Vagina (tissue), 2 donors: ENCODE measurements at places on chromosomes 7 and 10. TPM values are rescaled to one million over a fixed set of nuclear protein-coding genes. Genes with fewer than 3 reads are reported as not detected.

DNA sequence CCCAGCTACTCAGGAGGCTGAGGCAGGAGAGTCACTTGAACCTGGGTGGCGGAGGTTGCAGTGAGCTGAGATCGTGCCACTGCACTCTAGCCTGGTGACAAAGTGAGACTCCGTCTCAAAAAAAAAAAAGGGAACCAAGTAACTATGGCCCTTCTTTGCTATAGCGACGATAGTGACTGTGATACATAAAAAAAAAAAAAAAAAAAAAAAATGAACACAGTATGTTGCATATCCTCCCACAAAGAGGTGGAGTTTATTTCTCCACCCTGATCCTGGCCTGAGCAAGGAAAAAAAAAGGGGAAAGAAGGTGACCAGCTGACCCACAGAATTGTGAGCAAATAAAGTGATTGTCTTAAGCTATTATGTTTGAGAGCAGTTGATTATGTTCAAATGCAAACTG lies 42.3 kb upstream of the STEAP1B start:
- DNase-seq, result no peak
- no peaks in the 10 kb centered on the region for H3K36me3 ChIP-seq
- H3K27ac ChIP-seq, result no peak overlapping the region
- H3K27me3 ChIP-seq, result no peaks in the 10 kb centered on the region
- no peak overlapping the region for H3K4me3 ChIP-seq

GRCh38 chr7:26593896-26594295 lies 270.5 kb downstream of the SKAP2 start:
- no peaks in the 10 kb centered on the region for H3K36me3 ChIP-seq
- no peak overlapping the region for H3K4me3 ChIP-seq
- DNase-seq, result no peak
- H3K27me3 ChIP-seq, result no peaks in the 10 kb centered on the region

DNA sequence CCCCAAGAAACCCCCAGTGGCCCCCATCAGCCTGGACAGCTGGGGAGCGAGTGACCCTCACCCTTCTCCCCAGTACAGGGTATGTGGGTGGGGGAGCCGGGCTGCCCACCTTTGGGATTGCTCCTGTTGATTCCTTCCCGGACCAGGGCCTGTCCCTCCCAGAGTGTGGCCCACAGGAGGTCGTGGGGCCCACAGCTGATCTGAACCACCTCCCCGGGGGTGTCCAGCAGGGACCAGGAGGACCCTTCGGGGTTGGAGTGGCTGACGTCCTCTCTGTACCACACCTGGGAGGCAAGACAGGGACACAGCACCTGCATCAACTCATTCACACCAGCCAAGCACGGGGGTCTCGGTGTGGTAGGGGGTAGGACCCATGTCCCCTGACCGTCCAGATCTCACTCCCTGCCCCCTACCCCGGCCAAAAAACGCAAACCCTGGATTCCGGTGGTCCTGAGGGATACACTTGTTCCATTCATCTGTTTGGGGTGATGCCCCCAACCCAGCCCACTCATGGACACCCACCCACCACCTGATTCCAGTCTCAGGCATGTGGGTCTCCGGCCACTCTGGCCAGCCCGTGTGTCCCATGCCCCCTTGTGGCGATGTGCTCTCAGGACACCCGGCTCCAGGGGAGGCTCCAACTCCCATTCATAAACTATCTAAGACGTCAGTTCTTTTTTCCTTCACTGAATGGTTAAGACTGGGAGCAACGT lies 10.9 kb downstream of the TECPR1 start:
- no peak overlapping the region for H3K27ac ChIP-seq
- no peaks in the 10 kb centered on the region for H3K27me3 ChIP-seq
- no peaks in the 10 kb centered on the region for H3K4me1 ChIP-seq
- no peak for DNase-seq
- H3K4me3 ChIP-seq, result no peak overlapping the region

- H3K27ac ChIP-seq, result no peak overlapping the region
- H3K27me3 ChIP-seq, result no peaks in the 10 kb centered on the region
- H3K4me1 ChIP-seq, result no peaks in the 10 kb centered on the region
- DNase-seq, result no peak
- H3K36me3 ChIP-seq, result no peaks in the 10 kb centered on the region
Measured at GRCh38 chr7:132425942-132426341, 150.3 kb downstream of the PLXNA4 start.

The ASB10 gene
- not detected for total RNA-seq

DNA sequence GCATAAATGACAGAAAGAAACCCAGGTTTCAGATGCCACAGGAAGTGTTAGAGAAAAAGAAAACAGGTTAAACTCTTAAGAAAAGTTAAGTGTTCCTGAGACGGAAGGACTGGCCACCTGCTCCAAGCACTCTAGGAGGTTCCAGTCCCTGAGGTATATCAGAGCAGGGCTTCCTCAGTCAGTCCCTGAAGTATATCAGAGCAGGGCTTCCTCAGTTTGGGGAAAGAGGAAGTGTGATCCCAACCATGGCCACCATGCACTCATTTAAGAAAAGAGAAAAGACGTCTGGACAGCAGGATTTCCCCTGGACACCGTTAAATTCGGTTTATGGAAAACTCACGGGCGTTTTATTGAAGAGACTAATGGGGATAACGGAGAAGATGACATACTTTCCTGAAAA lies 133.4 kb upstream of the PFKP start:
- DNase-seq, result no peak
- H3K4me3 ChIP-seq, result no peak overlapping the region

The BNIP3 gene
- total RNA-seq, result 40.8 TPM

The FAM237B gene
- total RNA-seq, result not detected

DNA sequence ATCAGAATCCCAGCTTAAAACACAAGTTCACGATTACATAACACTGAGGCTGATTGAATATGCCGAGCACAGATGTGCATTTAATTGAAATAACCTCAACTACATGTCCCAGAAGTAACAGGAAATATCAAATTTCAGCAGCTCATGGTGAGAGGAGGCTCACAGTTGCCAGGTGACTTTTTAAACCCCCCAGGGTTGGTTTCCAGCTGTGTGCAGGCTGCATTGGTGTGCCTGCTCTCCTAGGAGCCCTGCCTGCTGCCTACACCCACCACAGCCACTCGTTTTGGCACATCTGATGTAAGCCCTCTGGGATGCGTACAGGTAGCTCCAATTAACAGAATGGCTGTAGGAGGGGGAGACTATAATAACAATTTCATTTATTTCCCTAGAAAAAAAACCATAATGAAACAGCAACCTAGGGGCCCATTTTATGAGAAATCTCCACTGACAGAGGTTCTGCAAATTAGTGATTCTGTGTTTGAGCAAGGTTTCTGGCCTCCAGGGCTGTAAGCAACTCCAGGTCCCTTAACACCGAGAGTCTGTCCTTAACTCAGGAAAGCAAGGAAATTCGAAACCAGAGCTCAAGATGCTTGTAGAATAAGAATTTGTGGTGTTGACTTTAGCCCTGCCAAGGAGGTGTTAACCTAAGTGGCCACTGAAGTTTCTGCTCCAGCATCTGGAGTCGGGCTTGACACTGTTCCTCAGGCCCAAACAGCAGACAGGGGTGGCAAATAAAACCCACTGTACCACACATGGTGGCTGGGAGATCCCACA lies 161.9 kb downstream of the BMPER start:
- no peaks in the 10 kb centered on the region for H3K4me1 ChIP-seq
- no peak for DNase-seq
- H3K36me3 ChIP-seq, result no peaks in the 10 kb centered on the region
- no peak overlapping the region for H3K27ac ChIP-seq
- H3K27me3 ChIP-seq, result no peaks in the 10 kb centered on the region

- no peaks in the 10 kb centered on the region for H3K27me3 ChIP-seq
- no peak overlapping the region for H3K27ac ChIP-seq
- no peak for DNase-seq
- no peaks in the 10 kb centered on the region for H3K36me3 ChIP-seq
- H3K4me3 ChIP-seq, result no peak overlapping the region
Measured at GRCh38 chr10:116713846-116714245, 28.5 kb downstream of the HSPA12A start.

DNA sequence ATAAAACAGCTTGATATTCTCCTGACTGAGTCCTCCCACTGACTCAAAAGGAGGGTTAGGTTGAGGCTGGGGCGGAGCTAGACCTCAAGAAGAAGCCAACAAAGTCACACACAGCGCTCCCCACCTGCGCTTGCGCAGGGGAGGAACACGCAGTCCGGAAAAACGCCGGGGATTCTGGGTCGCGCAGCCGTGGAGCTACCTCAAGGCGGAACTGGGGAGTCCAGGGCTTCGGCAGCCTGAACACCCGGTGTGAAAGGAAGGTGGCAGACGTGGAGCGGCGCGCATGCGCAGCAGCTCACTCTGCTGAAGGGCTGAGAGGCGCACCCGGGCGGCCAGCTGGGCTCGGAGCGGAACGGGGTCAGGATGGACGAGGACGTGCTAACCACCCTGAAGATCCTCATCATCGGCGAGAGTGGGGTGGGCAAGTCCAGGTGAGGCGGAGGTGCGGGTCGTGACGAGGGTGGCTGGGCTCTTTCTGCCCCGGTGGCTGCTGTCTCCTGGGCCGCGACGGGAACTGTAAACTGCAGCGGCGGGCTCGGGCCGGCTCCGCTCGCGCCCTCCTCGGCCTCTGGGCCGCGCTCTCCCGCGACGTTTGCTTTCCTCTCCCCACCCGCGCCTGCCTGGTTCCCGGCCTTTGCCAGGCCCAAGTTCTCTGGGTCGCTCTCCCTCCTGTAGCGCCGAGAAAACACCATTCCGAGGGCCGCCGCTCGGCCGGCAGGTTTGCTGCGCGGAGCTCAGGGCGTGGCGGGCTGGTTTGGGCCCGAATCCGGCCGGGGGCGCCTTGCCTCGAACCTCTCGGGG lies at the start of gene RAB18:
Gene RAB18, plus strand, starts transcription at position 298 of the 801 bp plus-strand sequence. Its CDS starts 66 bp downstream, at position 364.
- no peaks in the 10 kb centered on the region for H3K36me3 ChIP-seq
- peak within 1 kb of the TSS; percentile 77 for H3K4me3 ChIP-seq
- H3K27me3 ChIP-seq, result no peaks in the 10 kb centered on the region
- peaks cover 45% of the 10 kb centered on the region for H3K4me1 ChIP-seq
- peak; percentile 99 for DNase-seq

DNA sequence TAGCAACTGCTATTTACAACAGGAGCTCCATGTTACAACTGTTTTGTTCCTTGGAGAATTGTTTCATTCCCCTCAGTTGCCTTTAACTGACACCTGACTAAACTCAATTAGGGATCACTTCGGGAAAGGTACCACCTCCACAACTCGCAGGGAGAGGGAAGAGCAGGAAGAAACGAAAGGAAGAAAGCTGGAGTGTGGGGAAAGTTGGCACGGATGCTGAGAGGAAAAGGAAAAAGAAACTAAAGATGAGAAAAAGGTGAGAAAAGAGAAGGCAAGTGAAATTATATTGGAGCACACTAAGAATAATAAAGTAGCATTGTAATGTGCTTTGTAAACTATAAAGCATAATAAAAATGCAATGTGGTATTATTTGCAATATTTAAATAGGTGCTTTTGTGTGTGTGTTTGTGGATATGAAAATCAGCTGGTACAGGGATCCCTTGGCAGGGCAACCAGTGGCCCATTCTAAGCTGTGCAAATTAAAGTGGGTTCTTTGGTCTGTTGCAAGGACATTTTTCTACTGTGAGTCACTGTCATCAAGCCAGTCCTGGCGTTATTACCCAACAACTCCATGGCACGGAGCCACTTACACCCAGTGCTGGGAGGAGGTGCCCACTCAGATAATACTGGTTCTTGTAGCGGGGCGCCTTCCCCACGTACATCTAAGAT lies 45.9 kb downstream of the HIPK2 start:
- H3K36me3 ChIP-seq, result no peaks in the 10 kb centered on the region
- H3K4me1 ChIP-seq, result peaks cover 75% of the 10 kb centered on the region
- no peaks in the 10 kb centered on the region for H3K27me3 ChIP-seq
- peak overlapping the region; percentile 79 for H3K27ac ChIP-seq
- DNase-seq, result no peak
- H3K4me3 ChIP-seq, result no peak overlapping the region

The BEND7 gene
- total RNA-seq, result 16.2 TPM

- DNase-seq, result no peak
- no peaks in the 10 kb centered on the region for H3K36me3 ChIP-seq
- H3K27me3 ChIP-seq, result no peaks in the 10 kb centered on the region
- no peak overlapping the region for H3K4me3 ChIP-seq
Measured at GRCh38 chr10:10816447-10816846, 201.2 kb upstream of the CELF2 start.

DNA sequence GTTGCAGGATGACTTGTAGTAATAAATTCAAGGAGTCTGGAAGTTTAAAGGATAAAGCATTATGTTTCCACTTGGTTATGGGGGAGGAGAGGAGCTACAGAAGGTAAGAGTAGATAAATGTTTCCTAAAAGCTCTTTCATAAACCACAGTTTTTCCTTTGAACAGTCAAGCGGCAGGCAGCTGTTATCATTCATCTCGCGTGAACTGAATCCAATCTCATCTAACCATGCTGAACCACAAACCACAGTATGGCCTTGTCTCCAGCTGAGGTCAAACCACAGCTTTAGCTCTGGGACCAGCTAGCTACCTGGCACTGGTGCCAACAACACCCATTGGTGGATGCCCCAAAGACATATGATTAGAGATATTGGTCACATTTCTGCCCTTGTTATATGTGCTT lies 63.3 kb downstream of the NOC3L start:
- H3K27ac ChIP-seq, result no peak overlapping the region
- no peaks in the 10 kb centered on the region for H3K4me1 ChIP-seq
- no peak overlapping the region for H3K4me3 ChIP-seq
- no peak for DNase-seq

- no peaks in the 10 kb centered on the region for H3K27me3 ChIP-seq
- H3K27ac ChIP-seq, result peak overlapping the region; percentile 93
- H3K4me1 ChIP-seq, result peaks cover 47% of the 10 kb centered on the region
- no peaks in the 10 kb centered on the region for H3K36me3 ChIP-seq
- no peak for DNase-seq
Measured at GRCh38 chr7:39622609-39623008, 763 bp upstream of the RALA start.

DNA sequence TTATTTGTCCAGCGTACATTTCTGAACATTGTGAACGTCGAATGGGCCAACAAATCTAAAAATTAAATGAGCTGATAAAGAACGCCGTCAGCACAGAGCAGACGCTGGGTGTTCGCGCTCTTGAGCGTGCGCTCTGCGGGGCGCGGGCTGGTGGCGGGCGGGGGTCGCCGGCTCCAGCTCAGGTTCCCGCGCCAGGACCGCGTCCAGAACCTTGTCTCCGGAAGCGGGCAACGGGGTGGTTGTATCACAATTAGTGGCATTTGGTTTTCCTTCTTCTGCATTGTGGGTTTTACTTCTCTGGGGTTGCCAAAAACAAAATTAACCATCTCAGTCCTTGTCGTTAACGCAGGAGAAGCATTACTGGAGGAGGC lies 2.4 kb downstream of the CYP2E1 start:
- no peak overlapping the region for H3K27ac ChIP-seq
- peaks cover 16% of the 10 kb centered on the region for H3K4me1 ChIP-seq
- no peak for DNase-seq
- peaks cover 20% of the 10 kb centered on the region for H3K27me3 ChIP-seq
- no peaks in the 10 kb centered on the region for H3K36me3 ChIP-seq

DNA sequence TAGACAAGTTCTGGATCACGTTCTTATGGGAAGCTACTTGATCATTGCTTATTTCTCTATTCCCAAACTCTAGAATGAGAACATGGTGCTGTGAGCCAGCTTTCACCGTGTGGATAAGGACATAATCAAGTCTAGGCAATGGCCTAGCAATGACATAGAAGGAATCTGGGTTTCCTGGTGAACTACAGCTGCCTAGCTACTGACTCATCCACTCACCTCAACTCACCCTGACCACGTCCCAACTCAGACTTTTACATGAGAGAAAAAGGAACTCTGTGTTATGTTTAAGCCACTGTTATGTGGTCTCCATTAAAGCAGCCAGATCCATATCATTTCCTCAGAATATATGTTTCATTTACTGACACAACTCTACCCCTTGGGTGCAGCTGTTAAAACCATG lies 18.8 kb upstream of the MET start:
- H3K4me3 ChIP-seq, result no peak overlapping the region
- H3K4me1 ChIP-seq, result no peaks in the 10 kb centered on the region
- peak overlapping the region; percentile 32 for H3K27ac ChIP-seq
